ENCODE measurements at places on chromosomes 1 and 21.

- DNase-seq: peak; percentile 15
Measured at GRCh38 chr1:224497714-224498573, 63.3 kb upstream of the WDR26 start.

DNA sequence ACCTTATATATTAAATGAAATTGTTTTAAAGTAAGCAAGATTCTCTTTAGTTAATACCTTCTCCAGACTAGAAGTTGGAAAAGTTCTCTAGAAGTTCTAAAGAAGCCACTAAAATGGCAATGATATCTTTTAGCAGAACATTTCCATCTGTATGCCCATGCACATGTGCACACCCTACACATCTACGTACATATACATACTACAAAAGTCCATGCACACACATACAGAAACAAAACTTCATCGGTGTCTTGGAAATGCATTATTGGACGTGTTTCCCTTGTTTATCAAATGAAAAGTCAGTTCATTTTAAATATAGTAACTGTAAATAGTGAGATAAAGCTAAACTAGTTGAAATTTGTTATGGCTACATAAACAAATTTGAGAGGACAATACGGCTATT lies 114.4 kb downstream of the KCNT2 start:
- no peak for DNase-seq

GRCh38 chr1:93440706-93441105 lies 7.2 kb upstream of the FNBP1L start:
- DNase-seq: no peak

DNA sequence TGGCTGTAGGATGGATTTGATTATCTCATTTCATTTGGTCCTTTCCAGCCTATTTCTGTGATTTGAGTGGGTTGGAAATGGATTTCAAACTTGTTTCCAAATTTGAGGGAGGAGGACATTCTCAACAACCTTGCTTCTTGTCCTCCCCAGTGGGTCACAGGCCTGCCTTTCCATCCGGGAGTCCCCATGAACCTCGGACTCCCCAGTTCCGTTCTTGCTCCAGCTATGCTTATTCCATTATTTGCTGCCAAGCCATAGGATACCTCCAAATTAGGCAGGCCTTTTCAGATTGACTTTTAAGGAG lies 97.8 kb downstream of the DUSP10 start:
- DNase-seq: no peak

DNA sequence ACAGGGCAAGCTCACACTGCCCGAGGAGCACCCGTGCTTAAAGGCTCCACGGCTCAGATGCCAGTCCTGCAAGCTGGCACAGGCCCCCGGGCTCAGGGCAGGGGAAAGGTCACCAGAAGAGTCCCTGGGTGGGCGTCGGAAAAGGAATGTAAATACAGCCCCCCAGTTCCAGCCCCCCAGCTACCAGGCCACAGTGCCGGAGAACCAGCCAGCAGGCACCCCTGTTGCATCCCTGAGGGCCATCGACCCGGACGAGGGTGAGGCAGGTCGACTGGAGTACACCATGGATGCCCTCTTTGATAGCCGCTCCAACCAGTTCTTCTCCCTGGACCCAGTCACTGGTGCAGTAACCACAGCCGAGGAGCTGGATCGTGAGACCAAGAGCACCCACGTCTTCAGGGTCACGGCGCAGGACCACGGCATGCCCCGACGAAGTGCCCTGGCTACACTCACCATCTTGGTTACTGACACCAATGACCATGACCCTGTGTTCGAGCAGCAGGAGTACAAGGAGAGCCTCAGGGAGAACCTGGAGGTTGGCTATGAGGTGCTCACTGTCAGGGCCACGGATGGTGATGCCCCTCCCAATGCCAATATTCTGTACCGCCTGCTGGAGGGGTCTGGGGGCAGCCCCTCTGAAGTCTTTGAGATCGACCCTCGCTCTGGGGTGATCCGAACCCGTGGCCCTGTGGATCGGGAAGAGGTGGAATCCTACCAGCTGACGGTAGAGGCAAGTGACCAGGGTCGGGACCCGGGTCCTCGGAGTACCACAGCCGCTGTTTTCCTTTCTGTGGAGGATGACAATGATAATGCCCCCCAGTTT lies 1.3 kb downstream of the CELSR2 start:
- DNase-seq: no peak

DNA sequence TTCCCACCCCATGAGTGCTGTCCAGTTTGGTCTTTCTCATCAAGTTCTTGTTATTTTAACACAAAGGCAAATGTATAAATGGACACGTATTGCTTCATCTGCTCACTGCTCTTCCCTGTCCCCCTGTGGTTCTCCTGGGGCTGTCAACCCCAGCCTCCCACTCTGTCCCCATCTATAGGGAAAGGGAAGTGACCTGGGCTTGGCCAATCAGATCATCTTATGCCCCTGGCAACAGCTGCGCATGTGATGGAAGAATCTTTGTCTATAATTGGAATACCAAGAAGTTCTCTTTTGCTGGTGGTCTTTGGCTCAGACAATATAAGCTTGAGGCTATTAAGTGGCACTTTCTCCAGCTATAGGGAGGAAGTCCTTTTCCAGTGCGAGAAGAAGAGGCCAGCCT lies 4.7 kb upstream of the CCSAP start:
- DNase-seq: no peak

Data from stimulated activated CD8-positive, alpha-beta memory T cell treated with anti-CD3 and anti-CD28 coated beads, Interleukin-7, amount 100 ng/mL, for 1 hour (primary cell).